ENCODE measurements at places on chromosomes 2 and 18. TPM values are rescaled to one million over a fixed set of nuclear protein-coding genes. Genes with fewer than 3 reads are reported as not detected.

DNA sequence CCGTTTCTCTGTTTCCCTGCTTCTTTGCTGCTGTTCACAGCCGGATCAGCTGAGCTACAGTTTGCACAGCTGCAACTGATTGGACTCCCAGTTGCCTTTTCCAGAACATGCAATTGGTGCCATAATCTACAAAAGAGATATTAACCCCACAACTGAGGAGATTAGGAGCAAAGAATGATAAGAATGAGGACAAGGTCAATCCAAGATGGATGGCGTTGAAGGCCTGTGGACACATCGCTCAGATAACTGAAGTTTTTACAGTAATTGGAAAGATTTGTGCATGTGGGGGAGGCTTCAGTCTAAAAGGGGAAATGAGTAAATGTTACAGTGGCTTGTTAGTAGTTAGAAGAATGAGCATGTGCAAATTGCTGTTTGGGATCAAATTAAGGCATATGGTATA lies 263.2 kb downstream of the TGIF1 start:
- H3K4me3 ChIP-seq: no peak overlapping the region
- DNase-seq: no peak
- peaks cover 33% of the 10 kb centered on the region for H3K27me3 ChIP-seq
- H3K36me3 ChIP-seq: no peaks in the 10 kb centered on the region
- peaks cover 15% of the 10 kb centered on the region for H3K4me1 ChIP-seq

DNA sequence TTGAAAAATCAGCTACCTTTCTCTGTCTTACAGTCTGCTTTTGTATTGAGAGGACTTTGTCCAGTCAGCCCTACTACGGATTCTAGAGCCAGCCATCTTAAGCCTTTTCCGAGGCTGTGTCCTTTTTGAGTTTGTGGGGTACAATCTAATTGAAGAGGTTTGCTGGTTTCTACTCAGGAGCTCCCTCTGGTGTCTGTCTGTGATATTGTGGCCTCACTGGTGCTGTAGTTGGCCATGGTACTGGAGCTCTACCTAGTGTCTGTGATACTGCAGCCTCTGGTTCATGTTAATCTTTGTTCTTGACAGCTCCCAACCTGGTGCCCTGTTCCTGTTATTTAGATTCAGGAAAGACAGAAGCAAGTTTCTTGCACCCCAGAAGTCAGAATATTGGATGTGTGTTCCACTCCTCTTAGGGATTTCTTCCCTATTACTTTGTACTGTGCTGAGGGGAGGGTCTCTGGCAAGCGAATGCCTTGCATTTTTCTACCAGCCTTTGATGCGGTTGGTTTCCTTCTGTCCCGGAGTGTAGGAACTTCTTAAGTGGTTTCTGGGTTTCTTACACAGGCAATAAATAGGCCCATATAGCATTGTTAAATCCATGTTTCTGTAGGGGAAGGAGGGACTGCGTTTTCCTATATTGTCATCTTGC lies 78.5 kb downstream of the ACSL3 start:
- peak; percentile 82 for DNase-seq
- peaks cover 13% of the 10 kb centered on the region for H3K4me1 ChIP-seq
- H3K4me3 ChIP-seq: no peak overlapping the region
- H3K36me3 ChIP-seq: peaks cover 39% of the 10 kb centered on the region
- no peaks in the 10 kb centered on the region for H3K27me3 ChIP-seq

DNA sequence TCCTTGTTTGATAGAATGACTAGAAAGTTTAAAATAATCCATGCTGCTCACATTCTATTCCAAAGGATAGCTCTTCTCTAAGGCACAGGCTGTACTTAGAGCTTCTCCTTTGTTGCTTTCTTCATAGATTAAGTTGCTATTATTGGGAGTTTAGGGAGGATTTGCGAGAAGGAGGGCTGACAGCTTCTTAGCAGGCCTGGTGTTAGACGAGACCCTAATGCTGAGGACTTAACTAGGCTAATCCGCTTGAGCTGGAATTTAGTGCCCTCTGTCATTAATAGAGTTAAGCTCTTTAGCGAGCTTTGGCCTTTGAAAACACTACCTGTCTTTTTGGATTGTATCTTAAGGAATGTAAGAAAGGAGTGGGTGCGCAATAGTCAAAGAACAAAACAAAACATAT lies 81.3 kb downstream of the MOGAT1 start:
- no peak for DNase-seq
- no peaks in the 10 kb centered on the region for H3K27me3 ChIP-seq
- no peaks in the 10 kb centered on the region for H3K4me1 ChIP-seq

Gene COX5B
- total RNA-seq: 245 TPM

All from activated naive CD4-positive, alpha-beta T cell treated with anti-CD3 and anti-CD28 coated beads for 36 hours (primary cell).